ENCODE measurements at places on chromosomes 13 and 19. TPM values are rescaled to one million over a fixed set of nuclear protein-coding genes. Genes with fewer than 3 reads are reported as not detected.
A peak's percentile ranks its signal among the peaks of the same experiment; 100 is the strongest.

DNA sequence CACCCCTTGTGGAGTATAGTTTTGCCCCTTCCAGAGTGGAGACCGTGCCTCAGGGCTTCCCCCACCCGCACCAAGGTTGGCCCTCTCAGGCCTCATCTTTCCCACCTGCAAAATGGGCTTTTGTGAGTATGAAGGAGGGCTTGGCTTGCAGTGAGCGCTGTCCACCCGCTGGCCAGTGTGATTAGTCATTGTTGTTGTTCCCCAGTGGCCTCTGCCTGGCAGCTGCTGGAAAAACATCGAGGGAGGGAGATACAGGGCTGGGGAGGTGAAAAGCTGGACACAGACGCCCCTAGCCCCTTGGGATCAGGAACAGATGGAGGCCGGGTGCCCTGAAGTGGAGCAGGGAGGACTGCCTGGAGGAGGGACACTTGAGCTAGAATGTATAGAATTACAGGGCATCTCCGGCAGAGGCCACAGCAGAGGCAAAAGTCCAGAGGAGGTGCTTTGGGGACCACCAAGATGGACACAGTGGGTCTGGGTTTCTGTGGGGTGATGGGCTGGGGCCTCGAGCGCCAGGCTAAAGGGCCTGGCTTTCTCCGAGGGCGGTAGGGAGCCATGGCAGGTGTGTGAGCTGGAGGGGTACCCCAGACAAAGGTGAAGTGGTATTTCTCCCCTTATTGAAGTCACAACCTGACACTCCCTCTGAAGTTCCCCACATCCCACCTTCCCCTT is 3.9 kb upstream of the IL12RB1 start:
- peaks cover 65% of the 10 kb centered on the region for H3K4me1 ChIP-seq
- H3K4me3 ChIP-seq: peak overlapping the region; percentile 57
- no peaks in the 10 kb centered on the region for H3K27me3 ChIP-seq
- DNase-seq: peak; percentile 32

DNA sequence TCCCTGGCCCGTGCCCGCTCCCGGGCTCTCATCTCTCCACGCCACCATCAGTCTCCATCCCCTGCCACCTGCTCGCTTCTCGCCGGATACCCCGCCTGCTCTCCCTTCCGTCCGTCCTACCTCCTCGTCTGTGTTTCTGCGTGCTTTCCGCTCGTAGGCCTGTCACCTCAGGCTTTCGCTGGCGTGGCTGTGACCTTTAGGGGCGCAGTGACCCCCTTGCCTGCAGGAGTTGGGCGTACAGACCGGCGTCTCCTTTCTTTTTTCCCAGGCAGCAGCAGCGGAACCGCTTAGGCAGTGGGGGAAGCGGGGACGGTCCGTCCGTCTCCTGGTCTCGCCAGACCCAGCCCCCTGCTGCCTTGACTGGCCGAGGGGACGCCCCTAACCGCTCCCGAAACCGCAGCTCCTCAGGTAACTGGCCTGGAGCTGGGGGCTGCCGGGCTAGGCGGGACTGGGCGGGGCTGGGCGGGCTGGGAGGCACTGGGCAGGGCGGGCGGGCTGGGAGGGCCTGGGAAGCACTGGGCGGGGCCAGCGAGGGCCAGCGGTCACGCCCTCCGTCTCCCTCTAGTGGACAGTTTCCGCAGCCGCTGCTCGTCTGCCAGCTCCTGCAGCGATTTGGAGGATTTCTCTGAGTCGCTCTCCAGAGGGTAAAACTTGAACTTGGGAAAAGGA is 6.3 kb downstream of the PGLYRP1 start:
- H3K4me3 ChIP-seq: peak overlapping the region; percentile 66
- peaks cover 14% of the 10 kb centered on the region for H3K27me3 ChIP-seq
- H3K36me3 ChIP-seq: peaks cover 9% of the 10 kb centered on the region
- H3K27ac ChIP-seq: no peak overlapping the region

GRCh38 chr19:38211151-38211591 is 12.9 kb downstream of the DPF1 start:
- H3K4me3 ChIP-seq: no peak overlapping the region
- no peak for DNase-seq
- peaks cover 24% of the 10 kb centered on the region for H3K4me1 ChIP-seq
- no peak overlapping the region for H3K27ac ChIP-seq

The IFNL3 gene
- 0.53 TPM for total RNA-seq

DNA sequence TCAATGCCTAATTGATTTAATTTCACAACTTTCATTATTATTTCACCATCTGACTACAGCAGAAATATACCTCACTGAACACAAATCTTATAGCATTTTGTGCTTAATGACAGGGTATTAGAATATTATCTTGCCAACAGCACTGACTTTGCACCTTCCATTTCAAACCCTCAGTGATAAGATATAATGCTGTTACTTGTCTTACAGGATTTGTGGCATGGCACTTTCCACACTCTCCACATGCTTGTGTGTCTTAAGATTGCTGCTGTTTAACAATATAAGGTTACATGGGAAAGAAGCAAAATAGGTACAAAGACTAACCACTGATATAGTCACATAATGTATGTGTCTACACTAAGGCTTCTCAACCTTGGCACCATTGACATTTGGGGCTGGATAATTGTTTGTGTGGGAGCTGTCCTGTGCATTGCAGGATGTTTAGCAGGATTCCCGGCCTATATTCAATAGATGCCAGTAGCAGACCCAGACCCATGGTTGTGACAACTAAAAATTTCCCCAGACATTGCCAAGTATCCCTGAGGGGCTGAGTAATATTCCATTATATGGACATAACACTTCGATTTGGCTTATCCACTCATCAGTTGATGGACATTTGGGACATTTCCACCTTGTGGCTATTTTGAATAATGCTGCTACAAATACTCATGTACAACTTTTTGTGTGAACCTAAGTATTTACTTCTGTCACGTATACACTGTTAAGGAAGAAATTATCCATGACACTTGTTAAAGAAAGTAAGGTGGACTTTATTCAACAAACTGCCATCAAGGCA is 5.7 kb upstream of the DIAPH3 start:
- no peaks in the 10 kb centered on the region for H3K36me3 ChIP-seq
- no peak overlapping the region for H3K4me3 ChIP-seq
- no peak for DNase-seq
- H3K4me1 ChIP-seq: peaks cover 14% of the 10 kb centered on the region
- no peak overlapping the region for H3K27ac ChIP-seq

The PEG3 gene
- not detected for total RNA-seq

DNA sequence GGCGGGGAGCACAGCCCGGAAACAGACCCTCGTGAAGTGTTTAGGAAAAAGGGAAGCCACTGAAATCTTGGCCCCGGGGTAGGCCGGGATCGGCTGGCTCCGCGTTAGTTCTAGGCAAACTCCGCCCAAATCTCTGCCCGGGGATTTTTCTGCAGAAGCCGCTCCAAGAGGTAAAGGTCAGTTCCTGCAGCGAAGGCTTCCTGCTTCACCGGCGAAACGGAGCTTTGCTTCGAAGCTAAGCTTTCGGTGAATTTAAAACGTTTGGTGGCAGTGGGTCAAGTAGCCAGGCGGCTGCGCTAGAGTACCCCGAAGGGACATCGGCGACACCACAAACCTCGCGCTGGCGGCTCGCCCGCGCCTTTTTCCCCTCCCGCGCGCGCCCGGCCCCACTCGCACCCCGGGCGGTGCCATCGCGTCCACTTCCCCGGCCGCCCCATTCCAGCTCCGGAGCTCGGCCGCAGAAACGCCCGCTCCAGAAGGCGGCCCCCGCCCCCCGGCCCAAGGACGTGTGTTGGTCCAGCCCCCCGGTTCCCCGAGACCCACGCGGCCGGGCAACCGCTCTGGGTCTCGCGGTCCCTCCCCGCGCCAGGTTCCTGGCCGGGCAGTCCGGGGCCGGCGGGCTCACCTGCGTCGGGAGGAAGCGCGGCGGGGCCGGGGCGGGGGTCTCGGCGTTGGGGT is 441 bp downstream of the GJB2 start:
- peak; percentile 52 for DNase-seq
- H3K27me3 ChIP-seq: peaks cover 48% of the 10 kb centered on the region
- peak overlapping the region; percentile 65 for H3K4me3 ChIP-seq

DNA sequence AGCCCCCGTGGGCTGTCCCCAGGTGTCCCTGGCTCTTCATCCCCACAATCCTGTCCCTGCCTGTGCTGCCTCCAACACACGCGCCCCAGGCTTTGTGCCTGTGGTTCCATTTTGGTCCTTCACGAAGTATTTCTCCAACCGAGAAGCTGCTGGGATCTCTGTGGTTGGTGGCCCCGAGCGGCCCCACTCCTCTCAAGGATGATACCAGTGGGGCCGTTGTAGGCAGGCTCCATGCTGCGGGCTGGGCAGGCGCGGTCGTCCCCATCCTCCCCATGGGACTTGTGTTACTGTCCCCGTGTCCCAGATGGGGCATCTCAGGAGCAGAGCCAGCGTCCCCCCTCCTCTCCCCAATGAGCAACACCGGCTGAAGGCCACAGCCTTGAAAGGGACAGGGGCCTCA is 3.7 kb upstream of the ZNF554 start:
- H3K27ac ChIP-seq: no peak overlapping the region
- DNase-seq: no peak
- peaks cover 2% of the 10 kb centered on the region for H3K36me3 ChIP-seq
- no peak overlapping the region for H3K4me3 ChIP-seq

GRCh38 chr19:54114340-54115108 is 933 bp downstream of the TFPT start:
- H3K36me3 ChIP-seq: peaks cover 44% of the 10 kb centered on the region
- H3K4me1 ChIP-seq: peaks cover 25% of the 10 kb centered on the region
- H3K4me3 ChIP-seq: peak overlapping the region; percentile 83
- H3K27ac ChIP-seq: peak overlapping the region; percentile 96
- H3K27me3 ChIP-seq: no peaks in the 10 kb centered on the region

DNA sequence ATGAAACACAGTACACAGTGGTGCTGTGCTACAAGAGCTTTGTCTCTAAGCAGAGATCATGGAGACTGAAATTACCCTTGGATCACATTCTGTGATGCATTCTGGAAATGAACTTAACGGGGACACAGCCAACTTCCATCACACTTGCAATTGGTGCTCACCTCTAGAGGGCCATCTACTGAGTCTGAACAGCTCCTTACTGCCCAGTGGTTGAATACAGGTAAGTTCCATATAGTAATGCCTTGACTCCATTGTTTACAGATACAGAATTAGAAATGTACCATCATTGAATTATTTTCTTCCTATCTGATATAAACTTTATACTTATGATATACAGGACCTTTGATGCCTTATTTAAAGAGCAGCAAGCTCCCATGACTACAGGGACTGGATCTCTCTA is 686.4 kb downstream of the PCDH9 start:
- no peaks in the 10 kb centered on the region for H3K36me3 ChIP-seq
- H3K4me1 ChIP-seq: no peaks in the 10 kb centered on the region
- no peak overlapping the region for H3K4me3 ChIP-seq
- DNase-seq: no peak
- no peaks in the 10 kb centered on the region for H3K27me3 ChIP-seq
